ENCODE measurements at places on chromosomes 3 and 15.

- DNase-seq, result no peak
Measured at GRCh38 chr3:134824791-134825190, 29.7 kb downstream of the EPHB1 start.

- DNase-seq, result no peak
Measured at GRCh38 chr3:17742880-17743657, 638 bp upstream of the TBC1D5 start.

- DNase-seq, result no peak
Measured at GRCh38 chr3:188772886-188773285, 398.9 kb upstream of the TPRG1 start.

GRCh38 chr3:119443179-119443578, 20.2 kb downstream of the TMEM39A start:
- no peak for DNase-seq

- DNase-seq, result no peak
Measured at GRCh38 chr3:134477938-134478337, 7.8 kb downstream of the ANAPC13 start.

GRCh38 chr3:109116031-109116430, 1.9 kb downstream of the MORC1 start:
- DNase-seq, result no peak

GRCh38 chr15:86691091-86691663, 611.5 kb downstream of the AGBL1 start:
- no peak for DNase-seq

DNA sequence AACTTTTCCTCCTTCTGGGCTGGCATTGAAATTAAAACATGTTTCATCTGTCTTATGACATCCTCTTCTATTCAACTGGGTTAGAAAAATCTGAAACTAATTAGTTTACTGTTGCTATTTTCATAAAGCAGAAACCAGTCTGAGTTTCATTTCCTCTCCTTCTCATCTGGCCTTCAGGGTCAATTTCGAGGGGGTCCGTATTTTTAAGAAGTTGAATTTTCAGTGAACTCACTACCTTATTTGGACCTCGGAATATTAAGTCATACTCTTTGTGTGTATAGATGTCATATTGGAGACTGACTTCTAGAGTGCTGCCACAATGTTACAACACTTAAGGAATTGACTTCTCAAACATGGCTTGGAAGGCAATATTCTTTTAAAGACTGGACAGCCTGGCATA, 485.9 kb downstream of the SQOR start:
- DNase-seq, result no peak

GRCh38 chr3:14411166-14411526, 8.7 kb downstream of the SLC6A6 start:
- no peak for DNase-seq

DNA sequence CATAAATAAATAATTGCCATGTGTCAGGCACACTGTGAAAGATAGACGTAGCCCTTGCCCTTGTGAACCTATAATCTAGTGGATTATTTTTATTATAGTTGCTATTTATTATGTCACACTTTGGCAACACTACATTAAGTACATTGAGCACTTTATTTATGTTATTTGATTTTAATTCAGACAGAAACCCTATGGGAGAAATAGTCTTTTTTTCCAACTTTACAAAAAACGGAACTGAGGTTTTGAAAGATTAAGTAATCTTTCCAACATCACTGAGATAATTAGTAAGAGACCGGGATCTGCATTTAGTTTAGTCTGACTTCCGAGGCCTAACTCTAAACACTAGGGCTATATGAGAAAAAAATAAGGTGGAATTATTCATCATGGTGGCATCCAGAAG, 2.8 kb upstream of the FILIP1L start:
- DNase-seq, result no peak

DNA sequence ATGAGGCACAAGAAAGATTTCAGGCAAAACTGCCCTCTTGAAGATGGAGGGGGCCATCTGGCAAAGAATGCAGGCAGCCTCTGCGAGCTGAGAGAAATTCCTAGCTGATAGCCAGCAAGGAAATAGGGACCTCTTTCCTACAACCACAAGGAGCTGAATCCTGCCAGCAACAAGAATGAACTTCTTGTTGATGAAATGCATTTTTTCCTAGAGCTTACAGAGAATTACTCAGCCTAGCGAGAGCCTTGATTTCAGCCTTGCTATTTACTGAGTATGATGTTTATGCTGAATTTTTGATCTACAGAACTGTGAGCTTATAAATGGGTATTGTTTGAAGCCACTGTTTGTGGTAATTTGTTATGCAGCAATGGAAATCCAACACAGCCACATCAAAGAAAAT, 148.5 kb upstream of the NAALADL2 start:
- no peak for DNase-seq

DNA sequence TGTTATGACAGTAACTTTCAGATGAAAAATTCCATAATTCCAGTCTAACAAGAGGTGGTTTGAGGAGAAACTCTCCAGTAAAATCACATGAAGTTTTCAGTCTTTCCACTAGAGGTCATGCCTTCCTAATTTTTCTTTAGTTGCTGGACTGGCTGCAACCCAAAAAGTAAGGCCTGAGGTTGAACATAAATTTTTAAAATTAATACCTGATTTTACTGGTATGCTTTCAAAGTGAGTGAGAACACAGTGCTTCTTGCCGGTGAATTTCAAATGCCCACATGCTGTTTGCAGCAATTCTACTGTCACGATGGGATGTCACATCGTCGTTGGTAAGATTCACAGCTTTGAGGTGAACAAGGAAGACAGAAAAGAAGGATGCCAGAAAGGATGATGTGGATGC, 89.0 kb upstream of the FGF12 start:
- DNase-seq, result no peak

DNA sequence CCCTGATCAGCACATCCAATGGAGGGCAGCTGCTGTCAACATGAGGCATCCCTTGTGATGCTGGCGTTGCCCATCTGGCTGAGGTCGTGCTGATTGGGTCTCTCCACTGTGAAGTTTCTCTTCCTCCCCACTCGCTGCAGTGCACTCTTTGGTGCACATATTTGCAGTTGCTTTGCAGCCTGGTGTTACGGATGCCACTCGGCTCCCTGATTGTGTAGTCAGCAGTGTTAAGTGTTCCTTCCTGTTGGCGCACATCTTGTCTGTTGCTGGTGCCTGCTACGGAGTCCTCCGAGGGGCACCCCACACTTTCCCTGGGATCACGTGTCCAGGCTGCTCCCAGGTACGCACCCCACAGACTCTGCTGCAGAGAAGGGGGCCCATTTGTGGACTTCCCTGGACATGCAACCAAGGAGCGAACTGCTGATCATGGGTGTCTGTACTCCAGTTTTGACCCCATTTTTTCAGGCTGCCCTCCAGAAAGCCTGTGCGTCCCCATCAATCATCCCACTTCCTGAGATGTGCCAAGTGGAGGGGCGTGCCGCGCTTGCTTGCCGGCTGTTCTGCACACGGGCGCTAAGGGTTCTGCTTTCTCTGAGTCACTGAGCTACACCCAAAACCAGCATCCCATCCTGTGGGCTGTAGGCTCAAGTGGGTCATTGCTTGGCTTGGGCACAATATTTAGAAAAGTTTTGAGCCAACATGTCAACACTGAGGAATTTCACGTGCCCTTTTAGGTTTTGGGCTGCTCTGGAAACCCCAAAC, 98.6 kb downstream of the FBLN2 start:
- no peak for DNase-seq

DNA sequence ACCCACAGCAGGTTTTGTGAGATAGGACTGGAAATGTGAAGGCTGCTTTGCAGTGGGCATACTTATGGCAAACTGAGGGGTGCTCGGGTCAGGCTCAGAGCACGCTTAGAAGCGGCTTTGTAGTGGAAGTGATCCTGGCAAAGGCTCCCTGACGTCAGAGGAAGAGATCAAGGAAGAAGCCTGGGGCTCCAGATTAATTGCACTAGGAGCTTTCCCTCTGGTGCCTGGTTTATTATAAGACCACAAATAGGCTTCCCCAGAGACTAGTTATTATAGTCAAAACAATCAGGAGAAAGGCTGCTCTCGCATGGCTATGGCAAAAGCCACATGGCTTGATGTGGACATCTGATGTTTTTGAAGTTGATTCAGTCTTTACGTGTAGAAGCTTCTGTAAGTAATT, 515.1 kb downstream of the GABRG3 start:
- no peak for DNase-seq

DNA sequence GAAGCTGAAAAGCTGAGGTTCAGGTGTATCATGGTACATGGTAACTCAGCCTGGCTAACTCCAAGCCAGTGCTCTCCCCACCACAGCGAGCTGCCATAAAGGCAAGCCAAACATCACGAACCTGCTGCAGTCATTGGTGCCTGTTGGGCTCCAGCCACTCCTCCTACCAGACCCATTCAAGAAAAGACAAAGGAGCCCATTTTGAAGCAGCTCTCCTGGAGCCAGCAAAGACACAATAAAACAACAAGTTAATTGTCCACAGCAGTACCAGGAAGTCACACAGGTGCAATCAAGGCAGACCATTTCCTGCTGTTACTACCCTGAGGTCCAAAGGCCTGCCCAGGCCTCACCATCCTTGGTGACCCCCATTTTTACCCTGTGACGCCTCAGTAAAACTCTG, 77.6 kb downstream of the DAPK2 start:
- no peak for DNase-seq

GRCh38 chr15:79535536-79535935, 103.4 kb downstream of the MINAR1 start:
- DNase-seq, result no peak

DNA sequence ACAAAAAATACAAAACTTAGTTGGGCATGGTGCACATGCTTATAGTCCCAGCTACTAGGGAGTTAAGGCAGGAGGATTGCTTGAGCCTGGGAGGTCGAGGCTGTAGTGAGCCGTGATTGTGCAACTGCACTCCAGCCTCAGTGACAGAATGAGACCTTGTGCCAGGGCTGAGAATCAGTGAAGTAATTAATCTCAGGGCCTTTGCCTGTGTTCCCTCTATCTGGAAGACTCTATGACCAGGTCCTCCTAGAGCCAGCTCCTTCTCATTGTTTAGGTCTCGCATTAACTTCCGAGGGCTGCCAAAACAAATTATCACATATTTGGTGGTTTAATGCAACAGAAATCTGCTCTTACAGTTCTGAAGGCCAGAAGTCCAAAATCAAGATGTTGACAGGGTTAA, 41.4 kb upstream of the FLNB start:
- no peak for DNase-seq

GRCh38 chr15:88805031-88805780, 2.0 kb downstream of the ACAN start:
- DNase-seq, result no peak

DNA sequence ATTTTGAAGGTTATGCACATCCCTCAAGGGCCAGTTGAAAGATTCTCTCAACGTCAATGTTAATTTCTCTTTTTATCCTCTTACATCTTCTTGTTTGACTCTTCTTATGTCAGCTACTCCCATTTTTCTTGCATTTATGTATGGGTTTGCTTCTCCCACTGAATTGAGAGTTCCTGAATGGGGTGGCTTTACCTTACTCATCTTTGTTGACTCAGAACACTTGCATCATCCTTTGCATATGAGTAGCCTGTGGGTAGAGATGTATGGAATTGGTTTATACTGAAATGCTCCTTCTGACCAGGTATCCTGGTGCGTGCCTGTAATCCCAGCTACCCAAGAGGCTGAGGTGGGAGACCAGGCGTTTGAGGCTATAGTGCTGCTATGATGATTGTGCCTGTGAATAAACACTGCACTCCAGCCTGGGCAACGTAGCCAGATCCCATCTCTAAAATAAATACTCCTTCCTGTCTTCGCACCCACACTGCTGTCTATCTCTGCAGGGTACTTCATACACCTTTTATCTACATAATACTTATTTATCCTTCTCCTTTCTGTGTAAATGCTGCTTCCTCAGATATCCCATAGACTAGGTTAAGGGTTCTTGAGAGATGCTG, 123.6 kb upstream of the DPH6 start:
- DNase-seq, result no peak

- no peak for DNase-seq
Measured at GRCh38 chr3:112333002-112333380, at the start of gene CD200. Gene CD200 (plus strand): TSS chr3:112333156. CDS start chr3:112333213, 57 bp downstream.

GRCh38 chr3:12999147-13000140, 73.8 kb downstream of the IQSEC1 start:
- DNase-seq, result no peak

GRCh38 chr3:134527538-134528186, 41.8 kb downstream of the CEP63 start:
- no peak for DNase-seq

DNA sequence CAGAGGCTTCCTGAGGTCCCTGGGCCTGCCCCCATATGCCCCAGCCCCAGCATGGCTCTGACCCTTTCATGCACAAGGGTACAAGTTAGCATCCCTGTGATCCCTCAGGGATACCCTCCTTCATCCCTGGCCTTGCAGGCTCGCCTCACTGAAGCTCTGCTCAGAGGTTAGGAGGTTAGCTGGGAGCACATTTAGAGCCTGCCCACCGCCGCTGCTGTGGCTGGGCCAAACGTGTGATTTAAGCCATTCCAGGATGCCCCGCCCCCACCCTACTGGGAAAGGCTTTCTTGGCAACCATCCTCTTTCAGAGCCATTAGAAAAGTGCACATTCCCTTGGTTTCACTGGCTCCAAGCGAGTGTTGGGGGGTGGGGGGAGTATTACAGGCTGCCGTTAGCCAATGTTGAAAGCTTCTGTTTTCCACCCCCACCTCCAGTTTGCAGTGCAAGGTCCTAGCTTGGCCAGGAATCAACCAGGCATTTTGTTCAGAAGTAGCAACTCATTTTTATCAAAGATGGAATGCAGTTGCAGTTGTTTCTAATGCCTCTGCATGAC, 6.3 kb upstream of the HES1 start:
- DNase-seq, result no peak

GRCh38 chr15:46309914-46310313, 675.1 kb downstream of the SQOR start:
- DNase-seq, result no peak

GRCh38 chr15:32936283-32936918, 218.6 kb downstream of the GREM1 start:
- DNase-seq, result no peak

DNA sequence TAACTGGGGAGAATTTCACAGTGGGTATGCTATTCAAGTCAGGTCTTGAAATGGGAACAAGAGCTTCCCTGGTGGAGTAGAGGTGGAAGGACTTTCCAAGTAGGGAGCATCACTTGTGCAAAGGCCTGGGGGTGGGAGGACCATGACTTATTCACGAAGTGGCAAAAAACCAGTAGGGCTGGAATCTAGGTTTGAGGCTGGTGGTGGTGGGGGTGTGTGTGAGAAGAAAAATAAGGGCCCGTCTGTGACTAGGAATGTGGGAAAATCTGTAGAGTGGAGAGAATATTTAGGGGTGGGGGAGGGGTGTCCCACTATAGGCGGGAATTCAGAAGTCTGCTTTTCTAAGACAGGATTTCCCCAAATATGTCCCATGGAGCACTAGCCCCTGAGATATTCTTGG, 271.9 kb upstream of the TBL1XR1 start:
- no peak for DNase-seq

GRCh38 chr15:57540736-57541135, 51.0 kb upstream of the MYZAP start:
- DNase-seq, result no peak

All from hematopoietic multipotent progenitor cell treated with erythropoietin and hydrocortisone succinate and interleukin-3 and kit ligand, for 17 days (in vitro differentiated cells).